ENCODE measurements at places on chromosomes 12 and 14.

GRCh38 chr14:28690029-28690692 is 76.4 kb upstream of the FOXG1 start:
- DNase-seq, result peak; percentile 24

- no peak for DNase-seq
These were observed 72.8 kb upstream of the IFNG-AS1 start for GRCh38 chr12:67916266-67916970.

GRCh38 chr14:60212503-60213371 is 36.3 kb upstream of the PPM1A start:
- no peak for DNase-seq

DNA sequence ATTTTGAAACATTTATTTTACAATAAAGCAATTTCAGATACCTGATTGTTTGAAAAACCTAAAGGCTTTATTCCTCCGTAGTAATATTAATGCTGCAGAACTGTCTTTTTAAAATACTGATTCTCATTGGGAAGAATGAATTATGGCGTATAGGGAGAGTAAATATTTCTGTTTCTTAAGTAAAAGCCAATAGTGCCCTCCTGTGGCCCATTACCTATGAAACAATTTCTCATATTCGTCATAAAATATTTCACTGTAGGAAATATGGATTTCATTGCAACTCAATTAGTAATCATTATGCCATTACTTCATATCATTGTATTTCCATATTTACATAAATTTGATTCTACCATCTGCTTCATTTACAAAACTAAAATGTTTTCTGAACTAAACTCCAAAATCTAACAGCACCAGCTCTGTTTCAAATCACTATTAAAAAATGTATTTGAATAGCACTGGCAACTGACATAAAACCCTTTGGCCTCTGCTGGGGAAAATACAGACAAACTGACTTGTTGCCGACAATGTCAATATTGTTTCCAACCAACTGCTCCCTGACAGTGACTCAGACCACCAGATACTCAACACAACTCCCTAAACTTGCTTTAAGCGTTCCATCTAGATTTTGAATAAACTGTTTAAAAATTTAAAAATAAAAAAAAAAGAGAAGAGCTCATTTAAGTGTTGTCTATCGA is 290.3 kb downstream of the NAV3 start:
- peak; percentile 18 for DNase-seq

GRCh38 chr12:67414011-67414715 is 145.0 kb downstream of the CAND1 start:
- no peak for DNase-seq

- DNase-seq, result no peak
These were observed 262.7 kb downstream of the ATP23 start for GRCh38 chr12:58204071-58204470.

GRCh38 chr14:69615121-69615495 is 3.7 kb downstream of the SUSD6 start:
- DNase-seq, result no peak

DNA sequence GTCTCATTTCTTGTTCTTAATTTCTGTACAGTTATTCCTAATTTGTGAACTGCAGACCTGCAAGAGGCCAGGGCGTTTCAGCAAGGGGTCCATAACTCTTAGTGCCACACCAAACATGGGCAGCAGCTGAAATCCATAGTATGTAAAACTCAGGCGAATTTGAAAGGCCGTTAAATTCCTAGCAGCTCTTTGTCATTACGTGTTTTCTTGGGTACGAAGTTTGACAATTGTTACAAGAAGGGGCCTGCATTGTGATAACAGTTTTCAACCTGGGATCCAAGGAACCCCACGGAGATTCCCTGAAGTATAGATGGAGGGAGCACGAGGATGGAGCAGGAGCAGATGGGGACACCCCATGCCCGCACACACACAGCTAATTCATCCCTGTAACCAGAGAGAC is 288.0 kb downstream of the ZFP36L1 start:
- DNase-seq, result no peak

- DNase-seq, result no peak
These were observed 33.3 kb downstream of the HEATR5A start for GRCh38 chr14:31387091-31387490.

DNA sequence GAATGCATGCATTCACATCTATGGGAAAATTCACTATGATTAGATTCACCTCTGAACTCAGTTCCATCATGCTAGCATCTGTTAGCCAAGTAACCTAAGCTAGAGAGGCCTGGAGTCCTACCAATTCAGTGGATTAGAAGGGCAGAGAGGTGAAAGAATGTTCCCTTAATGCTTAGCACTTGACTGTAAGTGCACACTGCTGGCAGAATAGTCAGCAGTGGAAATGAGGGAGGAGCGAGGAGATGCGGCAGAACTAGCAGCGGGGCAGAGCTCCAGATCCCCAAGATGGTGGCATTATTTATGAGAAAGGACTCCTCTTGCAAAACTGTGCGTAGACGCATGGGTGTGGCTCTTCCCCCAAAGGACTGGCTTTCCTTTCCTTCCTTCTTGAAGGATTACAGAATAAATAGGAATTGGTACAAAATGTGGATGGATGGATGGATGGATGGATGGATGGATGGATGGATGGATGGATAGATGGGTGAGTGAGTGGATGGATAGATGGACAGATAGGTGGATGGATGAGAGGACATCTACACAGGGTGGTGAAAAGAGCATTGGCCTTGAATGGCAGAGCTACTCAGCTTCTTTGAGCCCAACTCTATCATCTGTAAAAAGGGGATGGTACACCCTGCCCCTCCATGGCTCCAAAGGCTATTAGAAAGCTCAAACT is 227.2 kb downstream of the CHST11 start:
- no peak for DNase-seq

DNA sequence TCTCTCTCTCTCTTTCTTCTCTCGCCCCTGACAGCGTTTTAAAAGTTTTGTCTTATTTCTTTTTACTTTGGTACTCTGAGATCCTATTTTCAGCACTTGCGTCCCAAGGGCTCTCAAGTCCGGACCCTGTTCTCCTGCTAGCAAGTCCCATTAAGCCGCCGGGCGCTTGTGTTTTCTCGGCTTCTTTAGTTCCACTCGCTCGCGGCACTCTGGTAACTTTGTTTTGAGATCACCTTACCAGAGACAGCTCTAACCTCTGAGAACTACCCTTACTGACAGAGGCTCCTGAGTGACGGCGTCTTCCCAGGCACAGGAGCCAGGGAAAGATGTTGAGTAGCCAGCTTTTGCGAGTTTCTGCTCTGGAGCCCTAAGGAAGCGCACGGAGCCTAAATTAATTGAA is 2.7 kb upstream of the MYF5 start:
- no peak for DNase-seq

GRCh38 chr14:22263961-22264360 is 325.1 kb downstream of the DAD1 start:
- no peak for DNase-seq

- DNase-seq, result no peak
These were observed 768.1 kb upstream of the LRFN5 start for GRCh38 chr14:40838601-40839000.

- no peak for DNase-seq
These were observed 40.2 kb upstream of the DICER1 start for GRCh38 chr14:95197551-95197950.

- DNase-seq, result no peak
These were observed 8.7 kb downstream of the TESPA1 start for GRCh38 chr12:54975875-54976274.

GRCh38 chr14:77903221-77903620 is 103.3 kb downstream of the ADCK1 start:
- DNase-seq, result no peak

GRCh38 chr14:73738518-73739173 is 24.5 kb upstream of the PNMA1 start:
- DNase-seq, result no peak

GRCh38 chr12:116273813-116274550 is 3.5 kb downstream of the MED13L start:
- no peak for DNase-seq

- no peak for DNase-seq
These were observed 9.7 kb downstream of the TDG start for GRCh38 chr12:103975368-103975767.

- DNase-seq, result peak; percentile 70
These were observed 114.5 kb downstream of the RAD51B start for GRCh38 chr14:67934087-67934486.

DNA sequence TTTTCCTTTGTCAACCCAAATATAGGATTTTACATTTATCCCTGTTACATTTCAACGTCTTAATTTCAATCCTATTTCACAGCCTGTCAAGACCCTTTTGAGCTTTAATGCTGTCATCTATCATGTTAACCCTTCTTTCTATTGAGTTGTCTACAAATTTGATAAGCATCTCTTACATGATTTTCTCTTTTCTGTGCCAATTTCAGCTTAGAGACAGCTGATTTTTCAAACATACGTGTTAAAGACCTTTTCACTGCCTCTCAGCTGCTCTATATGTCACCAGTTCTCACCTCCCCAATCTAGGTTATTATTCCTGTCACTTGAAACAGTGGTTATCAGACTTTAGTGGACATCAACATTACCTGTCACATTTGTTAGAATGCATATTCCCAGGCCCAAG is 181.3 kb downstream of the GXYLT1 start:
- DNase-seq, result no peak

DNA sequence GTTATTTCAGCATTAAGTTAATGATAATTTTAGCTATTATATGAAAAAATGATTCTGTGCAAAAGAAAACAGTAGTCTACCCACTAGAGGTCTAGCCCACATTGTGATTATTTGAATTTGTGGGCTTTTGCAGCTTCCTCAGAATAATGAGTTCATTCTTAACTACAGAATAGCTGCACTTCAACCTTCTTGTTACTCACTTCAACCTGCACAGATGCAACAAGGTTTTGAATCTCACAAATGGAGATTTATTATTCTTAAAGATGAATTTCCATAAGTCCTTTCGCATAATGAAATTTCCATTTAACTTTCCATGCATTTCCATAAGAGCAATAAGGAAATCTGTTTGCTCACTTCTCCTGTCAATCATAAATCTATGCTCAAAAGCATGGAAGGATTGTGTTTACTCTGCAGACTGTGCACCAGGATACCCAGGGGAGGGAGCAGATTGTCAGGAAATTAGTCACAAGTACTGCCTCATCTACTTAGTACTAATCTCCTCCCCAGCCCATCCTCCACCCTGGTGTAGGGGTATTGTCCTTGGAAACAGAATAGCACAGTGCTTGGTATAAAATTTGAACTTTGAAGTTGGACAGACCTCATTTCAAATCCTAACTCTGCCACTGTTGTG is 24.1 kb downstream of the PTGER2 start:
- no peak for DNase-seq

DNA sequence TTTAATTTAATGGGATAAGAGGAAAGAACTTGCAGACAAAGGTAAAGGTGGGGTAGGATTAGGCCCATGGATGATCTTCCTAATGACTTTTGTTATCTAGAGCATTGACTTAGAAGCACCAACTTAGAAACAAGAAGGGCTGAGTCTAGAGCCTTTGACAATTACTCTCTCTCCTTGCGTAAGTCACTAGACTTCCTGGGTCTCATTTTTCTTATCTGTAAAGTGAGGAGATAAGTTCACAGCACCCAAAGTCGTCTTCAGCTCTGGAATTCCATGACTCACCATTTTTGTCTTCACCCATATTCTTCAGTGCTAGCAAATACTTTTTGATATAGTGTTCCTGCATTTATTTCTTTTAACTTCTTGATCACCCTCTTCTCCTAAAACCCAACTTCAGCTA is 75.7 kb downstream of the SSPN start:
- no peak for DNase-seq

DNA sequence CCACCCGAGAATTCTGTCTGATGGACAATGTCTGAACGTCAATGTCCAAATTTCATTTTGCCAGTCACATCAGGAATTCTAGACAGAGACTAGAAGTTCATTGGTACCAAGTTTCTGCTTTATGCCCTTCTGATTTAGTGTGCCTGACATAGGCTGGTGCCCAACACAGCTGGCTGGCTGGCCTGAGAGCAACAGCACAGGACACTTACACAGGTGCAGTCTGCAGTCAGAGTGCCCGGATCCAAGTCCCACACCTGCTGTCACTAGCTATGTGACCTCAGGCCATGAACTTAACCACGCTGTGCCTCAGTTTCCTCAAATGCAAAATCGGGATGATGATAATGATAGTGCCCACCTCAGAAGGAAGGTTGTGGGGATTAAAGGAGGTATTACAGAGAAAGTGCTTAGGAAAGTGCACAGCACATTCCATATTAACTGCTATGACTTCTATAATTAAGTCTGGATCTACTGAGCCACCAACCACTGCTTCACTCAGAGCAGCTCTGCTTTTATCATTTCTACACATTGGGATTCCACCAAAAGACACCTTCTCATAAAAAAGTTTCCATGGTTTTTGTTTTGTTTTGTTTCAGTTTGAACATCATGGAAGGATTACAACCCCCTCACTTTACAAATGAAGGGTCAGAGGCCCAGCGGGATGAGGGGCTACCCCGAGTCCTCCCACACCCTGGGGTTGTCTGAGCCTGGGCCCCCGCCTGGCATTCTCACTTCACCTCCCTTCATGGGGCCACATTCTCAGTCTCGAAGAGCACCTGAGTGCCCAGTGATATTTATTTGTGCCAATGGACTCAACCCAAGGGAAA is 168.8 kb upstream of the BCL2L14 start:
- no peak for DNase-seq

GRCh38 chr12:57096099-57096572 is 7.2 kb downstream of the NAB2 start:
- DNase-seq, result no peak

GRCh38 chr12:39127401-39127800 is 222.0 kb upstream of the CPNE8 start:
- DNase-seq, result no peak

- no peak for DNase-seq
These were observed 113.1 kb upstream of the FOXG1 start for GRCh38 chr14:28653521-28653920.

All from COR-L47 (cell line).